GM06990 (cell line): ENCODE measurements at places on chromosomes 1 and 21.

GRCh38 chr1:2358651-2359640, 32.4 kb downstream of the MORN1 start:
- no peak for DNase-seq

DNA sequence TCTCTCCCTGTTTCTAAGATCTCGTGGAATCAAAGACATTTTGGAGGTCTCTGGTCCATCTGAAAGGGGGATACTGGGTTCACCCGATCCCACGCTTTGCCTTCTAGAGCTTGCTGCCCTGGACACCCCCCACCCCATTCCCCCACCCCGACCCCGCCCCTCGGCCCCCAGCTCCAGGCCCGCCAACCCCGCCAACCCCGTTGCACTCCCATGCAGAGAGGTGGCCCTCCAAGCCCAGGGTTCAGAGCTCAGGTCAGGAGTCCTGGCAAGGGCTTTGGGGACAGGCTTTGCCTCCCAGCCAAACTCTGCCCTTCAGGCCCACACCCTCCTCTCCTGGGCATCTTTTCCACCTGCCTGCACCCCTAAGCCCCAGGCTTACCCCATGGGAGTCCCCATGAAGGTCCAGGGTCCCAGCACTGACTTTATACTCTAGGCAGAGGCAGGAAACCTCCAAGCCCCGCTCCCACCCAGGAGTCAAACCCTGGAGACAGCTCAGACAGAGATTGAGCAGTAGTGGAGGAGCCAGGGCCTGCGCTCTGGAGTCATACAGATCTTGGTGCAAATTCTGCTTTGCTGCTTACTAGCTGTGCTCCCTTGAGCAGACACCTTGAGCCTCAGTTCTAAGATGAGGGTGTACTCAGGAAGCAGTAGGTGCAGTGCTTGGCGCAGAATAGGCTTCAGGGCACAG, 155.9 kb downstream of the FOXD2 start:
- DNase-seq: no peak

- DNase-seq: no peak
Observed at GRCh38 chr21:16294128-16294527, 564.3 kb downstream of the USP25 start.

DNA sequence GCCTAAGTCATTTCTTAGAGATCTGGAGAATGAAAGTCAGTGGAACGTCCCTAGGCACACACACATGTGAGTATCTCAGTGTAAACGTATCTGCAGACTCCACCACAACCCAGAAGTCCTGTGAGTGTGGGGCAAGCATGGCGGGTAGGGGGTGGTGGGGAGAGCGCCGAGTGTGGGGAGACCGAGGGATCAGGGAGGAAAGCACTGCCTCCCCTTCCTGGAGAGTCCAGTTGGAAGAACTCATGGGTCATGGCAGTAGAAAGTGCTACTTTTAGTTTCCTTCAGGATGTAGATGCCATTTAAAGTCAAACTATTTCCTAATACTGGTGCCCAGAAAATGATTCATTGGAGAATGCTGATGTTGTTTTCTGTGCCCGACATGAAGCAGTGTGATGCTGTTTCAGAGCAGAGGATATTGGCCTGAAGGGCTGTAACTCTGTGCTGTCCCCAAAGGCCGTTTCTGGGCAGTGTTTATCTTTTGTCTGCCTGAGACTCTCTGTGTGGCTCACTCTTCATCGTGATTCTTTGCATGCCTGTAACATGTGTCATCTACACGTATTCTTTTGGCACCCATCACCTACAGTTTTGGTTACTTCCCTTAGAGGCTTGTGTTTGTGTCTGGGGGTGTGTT, 45.7 kb upstream of the TSPAN2 start:
- DNase-seq: no peak

DNA sequence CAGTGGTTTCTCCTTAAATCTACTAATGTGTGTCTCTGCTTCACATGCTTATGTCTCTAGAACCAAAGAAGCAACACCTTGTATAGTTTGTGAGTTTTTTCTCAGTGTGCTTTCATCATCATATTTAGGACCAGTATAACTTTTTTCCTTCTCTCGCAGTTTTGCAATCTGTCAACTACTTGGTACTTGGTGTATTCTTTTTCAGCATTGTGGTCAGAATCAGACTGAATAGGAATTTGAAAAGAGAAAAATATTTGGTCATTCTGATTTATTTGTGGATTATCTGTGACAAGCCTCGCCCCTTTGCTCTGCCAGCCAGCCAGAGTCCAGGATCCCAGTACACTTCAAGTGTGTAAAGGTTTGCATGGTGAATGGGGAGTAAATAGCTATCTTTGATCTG, 122.3 kb downstream of the C1orf21 start:
- no peak for DNase-seq

GRCh38 chr1:216184126-216184680, 239.0 kb downstream of the USH2A start:
- no peak for DNase-seq

DNA sequence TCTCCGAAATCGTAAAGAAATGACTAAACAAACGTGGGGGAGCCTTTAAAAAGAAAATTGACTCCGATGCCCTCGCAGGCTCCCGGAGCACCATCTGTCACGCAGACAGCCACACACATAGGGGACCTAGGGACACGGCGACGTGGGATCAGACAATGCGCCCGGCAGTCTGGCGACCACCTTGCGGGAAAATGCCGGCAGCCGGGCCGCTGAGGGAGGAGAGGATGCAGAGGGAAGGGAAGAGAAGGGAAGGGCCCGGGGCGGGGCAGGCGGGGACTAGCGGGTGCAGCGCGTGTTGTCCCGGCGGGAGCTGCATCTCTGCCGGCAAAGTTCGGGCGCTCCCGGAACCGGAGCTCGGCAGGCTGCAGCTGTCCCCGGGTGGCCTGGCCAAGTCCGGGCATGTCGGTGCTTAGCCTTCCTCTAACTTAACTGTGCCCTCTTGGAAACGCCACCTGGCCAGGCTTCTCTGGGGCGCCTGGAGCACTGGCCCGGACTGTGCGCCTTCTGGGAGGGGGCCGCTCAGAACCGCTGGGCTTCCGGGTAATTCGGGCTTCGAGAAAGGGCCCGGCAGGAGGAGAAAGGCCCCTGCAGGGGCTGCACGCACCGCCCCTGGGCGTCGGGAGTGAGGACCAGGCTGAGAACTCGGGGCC, 1.8 kb downstream of the NHLH2 start:
- peak; percentile 6 for DNase-seq

DNA sequence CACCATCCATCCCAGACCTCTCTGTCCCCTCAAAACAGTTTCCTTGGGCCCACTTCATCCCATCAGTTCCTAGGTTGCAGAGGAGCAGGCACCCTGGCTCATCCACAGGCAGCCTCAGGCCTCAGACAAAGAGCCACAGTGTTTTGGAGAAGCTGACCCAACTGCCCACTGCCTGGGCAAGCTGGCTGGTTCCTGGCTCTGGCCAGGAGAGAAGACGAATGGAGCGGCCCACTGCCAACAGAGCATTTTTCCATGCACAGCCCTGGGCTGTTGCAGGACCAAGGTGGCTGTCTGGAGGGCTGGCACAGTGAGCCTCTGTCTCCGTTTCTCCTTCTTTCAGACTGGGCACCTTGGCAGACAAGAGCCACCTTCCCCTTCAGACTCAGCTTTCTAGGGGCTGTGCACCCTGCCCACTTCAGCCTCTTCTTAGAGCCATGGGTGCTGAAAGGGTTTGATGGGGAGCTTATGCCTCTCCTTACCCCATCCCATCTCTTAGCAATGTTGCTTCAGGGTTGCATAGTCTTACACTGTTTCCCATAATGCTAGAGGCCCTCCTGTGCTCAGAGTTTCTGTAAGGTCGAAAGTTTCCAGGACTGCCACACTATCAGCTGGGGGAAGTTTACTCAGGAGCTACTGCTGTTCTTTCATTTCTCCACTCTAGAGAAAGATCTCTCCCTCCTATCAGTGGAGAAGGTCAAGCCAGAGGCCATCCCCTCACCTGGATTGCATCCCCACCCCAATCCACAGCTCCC, 973 bp downstream of the FMOD start:
- no peak for DNase-seq
